T-helper 17 cell (primary cell): ENCODE measurements at places on chromosomes 12 and 14.

DNA sequence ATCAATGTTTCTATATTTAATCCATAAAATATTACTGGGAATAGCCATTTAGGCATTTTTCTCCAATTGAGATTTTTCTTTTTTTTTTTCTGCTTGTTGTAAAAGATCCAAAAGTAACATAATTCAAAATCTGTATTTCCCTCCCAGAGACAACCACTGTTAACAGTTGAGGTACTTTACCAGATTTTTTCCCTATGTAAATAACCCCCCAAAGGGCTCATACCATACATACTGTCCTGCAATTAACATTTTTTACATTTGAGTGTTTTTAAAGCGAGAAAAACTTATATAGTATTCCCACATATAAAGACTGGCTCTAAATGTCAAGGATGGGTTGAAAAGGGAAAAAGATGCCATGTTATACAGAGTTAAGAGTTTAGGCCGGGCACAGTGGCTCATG is 18.1 kb downstream of the PPP1R12A start:
- no peak for DNase-seq

GRCh38 chr12:60714141-60714900 is 1118.5 kb downstream of the SLC16A7 start:
- no peak for DNase-seq

- no peak for DNase-seq
Observed at GRCh38 chr12:75784591-75784990, 247.0 kb downstream of the PHLDA1 start.

DNA sequence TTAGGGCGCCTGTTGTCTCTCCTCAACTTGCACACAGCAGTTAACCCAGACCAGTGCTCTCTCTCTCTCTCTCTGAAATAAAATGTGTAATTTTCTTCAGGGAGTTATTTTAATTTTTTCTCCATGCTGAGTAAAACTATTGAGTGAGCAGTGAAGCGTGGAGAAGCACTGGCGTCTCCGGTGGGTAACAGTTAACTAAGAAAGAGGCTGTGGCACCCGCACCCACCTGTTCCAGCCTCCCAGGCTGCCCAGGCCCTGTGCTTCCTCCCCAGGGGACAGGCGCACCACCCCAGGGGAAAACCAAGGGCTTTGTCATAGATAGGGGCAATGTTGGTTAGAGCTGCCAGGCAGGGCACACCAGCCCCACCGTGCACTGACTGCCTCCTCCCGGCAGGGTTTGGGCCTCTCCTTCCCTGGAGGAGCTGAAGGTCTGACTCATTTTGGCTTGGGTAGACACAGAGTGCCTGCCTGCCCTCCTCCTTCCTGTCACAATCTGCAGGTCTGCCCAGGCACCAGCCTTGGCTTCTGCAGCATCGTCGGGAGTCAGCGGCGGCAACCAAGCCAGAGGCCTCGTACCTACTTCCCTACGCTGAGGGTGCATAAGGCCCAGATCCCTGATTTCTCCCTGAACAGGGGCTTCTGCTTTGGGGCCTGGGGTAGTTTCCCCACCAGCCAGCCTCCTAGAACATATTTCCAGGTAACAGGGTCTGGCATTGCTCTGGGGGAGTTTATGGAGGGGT is 3.9 kb downstream of the HOXC5 start:
- no peak for DNase-seq

DNA sequence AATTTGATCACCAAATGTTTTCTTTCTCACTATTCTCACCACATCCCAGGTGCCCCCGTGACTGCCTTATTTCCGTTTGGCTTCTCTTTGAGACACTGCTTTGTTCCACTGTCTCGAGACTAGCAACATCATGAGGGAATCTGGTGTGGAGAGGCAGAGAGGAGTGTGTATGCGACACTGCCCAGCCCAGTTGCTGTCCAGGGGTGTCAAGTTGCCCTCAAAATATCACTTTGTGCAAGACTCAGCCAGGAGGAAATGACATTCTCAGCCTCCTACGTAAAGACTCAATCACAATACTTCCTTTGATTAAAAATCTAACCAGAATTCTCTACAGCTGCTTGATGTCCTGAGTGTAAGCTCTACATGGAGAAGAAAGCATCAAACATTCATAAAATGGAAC is 48.2 kb upstream of the EEA1 start:
- no peak for DNase-seq

DNA sequence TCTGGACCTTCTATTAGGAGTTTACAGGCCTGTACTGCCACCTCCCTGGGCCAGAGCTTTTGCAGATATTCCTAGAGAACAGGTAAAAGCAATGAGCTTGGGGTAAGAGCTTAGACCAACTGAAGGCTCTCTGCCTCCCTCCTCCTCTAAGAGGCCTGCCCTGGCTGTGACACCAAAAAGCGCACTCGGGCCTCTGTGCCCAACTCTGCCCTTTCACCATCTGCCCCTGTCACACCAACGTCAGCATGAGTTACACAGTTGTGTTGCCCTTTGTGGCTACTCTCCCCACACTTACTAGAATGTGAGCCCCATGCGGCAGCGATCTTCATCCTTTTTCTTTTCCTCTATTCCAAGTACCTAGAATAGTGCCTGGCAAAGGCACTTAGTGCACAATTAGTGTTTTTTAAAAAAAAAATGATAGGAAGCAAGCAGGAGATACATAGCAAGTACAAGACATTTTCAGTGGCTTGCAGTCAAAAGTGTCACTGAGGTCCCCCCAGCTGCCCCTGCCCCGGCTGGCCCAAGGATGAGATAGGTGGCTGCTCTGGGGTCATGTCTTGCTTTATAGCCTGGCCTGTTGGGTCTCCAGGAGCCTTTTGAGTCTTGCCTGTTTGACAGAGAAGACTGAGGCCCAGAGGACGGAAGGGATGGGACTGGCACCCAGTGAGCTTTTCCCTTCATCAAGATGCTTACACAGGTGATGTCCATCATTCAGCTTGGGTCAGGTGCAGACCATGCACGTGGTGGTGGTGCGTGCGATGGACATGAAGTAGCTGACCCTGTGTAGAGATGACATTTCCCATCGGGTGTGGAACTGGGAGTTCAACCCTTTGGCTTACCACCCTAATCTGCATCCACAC is 12.5 kb downstream of the CKB start:
- no peak for DNase-seq

GRCh38 chr14:50520947-50521815 is 11.2 kb downstream of the MAP4K5 start:
- DNase-seq = no peak

GRCh38 chr14:83289896-83290295 is 1756.2 kb upstream of the SEL1L start:
- no peak for DNase-seq

GRCh38 chr12:88921434-88921833 is 341.2 kb upstream of the KITLG start:
- no peak for DNase-seq

GRCh38 chr12:12461923-12462315 is 100.7 kb downstream of the DUSP16 start:
- DNase-seq = no peak

- DNase-seq = no peak
Observed at GRCh38 chr12:110203546-110203945, 77.5 kb upstream of the ATP2A2 start.

DNA sequence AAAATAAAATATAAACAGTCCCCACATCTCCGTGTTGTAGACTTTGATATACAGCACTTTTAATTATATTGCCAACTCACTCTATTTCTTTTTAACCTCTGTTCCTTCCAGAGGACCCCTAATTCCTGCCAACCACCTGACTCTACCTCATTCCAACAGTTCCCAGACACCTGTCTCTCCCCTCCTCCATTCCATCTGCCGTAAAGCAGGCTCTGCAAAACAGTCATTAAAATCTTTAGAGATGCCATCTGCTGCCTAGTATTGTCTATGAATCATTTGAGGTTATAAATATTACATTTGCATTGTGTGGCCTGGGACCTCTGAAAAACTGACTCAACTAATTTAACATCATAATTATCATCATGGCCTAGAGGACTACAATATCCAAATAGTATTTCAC is 148.8 kb upstream of the DCN start:
- DNase-seq = no peak

GRCh38 chr12:93205361-93205760 is 172.4 kb upstream of the NUDT4 start:
- no peak for DNase-seq

DNA sequence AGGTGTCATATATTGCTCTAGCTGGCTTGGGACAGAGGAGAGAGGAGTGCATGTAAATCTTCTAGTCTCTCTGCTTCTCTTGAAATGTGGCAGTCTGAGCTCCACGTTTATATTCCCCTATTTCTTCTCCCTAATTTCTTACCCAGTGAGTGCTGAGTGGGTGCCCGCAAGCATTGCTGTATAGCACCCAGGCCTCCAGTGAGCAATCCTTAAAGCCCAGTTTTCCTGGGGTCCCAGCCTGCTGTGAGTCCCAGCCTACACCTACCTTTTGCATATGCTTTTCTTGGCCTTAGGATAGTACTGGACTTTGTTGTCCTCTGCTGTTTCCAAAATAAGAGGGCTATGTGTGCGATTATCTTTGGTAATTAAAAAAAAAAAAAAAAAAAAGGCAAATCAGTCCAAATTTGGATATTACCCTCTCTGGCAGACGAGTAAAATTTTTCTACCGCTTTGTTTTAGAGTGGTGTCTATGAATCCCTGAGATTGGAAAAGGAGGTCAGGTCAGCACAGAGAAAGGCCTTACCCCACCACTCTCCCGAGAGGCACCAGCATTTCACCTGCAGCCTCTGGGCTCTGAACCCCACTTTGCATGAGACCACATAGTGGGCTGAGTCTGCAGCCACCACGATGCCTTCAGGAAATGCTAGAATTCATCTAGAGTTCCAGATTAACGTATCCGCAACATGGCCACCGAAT is 1.1 kb downstream of the MGST1 start:
- DNase-seq = no peak

DNA sequence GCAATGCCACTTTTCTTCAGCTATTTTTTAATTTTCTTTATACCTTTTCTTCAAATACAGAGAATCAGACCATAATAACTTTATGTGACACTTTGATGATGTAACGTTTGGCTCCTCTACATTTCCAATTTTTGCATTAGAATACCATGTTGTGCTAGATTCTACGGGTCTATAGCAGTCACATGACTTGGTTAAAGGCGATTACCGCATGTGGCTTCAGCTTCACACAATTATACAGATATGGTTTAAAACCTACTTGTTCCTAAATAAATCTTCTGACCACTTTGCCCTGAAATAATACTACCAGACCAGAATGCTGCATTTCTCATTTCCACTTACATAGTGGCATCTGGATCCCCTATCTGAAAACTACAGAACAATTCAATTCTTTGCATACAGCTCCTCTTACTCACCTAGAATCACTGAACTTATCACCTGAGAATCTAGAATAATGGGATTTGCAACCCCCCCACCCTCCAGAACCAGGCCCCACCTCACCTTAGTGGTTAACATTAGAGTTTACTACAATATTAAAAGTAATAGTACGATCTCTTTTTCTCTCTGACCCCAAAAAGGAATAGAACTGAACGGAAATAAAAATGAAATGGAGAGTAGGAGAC is 1.3 kb downstream of the MAX start:
- DNase-seq = no peak

DNA sequence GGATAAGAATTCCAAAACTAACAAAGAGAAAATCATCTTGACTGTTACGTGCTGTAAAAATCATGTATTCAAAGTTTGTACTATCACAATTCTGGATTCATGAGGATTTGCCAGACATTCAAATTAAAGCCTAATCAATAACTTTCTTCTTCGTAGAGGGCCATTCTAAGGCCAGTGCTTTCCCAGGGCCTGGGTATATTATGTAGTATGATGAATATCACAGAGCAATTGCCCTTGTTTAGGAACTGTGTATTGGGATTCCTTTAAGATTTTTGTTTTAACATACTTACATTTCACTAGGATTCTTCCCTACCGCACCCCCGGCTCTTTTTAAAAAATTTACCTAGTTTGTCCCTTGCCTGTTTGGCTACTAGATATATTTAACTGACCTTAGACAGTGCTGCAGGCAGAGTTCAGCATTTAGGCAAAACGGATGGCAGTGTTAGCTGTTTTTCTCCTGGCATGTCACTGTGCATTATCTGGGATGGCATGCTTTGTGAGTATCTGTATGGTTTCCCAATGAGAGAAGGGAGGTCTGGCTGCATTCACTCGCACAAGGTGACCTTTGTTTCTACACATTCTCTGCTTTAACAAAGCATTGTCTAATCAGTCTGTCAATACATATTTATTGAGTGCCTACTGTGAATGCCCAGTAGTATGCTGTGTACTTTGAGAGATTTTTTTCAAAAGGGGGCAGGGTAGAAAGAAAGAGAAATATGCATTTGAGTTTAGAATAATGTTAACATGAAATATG is 63.3 kb downstream of the ERC1 start:
- DNase-seq = no peak

DNA sequence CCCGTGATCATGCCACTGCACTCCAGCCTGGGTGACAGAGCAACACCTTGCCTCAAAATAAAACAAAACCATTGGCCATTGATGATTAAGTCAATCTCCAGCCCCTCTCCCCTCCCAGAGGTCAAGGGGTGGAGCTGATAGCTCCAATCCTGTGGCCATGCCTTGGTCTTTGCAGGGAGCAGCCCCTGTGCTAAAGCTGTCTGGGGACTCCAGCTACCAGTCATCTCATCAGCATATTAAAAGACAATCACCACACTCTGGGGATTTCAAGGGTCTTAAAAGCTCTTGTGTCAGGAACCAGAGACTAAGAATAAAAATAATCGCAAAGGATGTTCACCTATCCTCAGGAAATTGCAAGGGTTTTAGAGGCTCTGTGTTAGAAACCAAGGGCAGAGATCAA is 30.6 kb downstream of the HCAR2 start:
- DNase-seq = no peak

GRCh38 chr14:104292084-104292970 is 153.9 kb downstream of the KIF26A start:
- DNase-seq = no peak

DNA sequence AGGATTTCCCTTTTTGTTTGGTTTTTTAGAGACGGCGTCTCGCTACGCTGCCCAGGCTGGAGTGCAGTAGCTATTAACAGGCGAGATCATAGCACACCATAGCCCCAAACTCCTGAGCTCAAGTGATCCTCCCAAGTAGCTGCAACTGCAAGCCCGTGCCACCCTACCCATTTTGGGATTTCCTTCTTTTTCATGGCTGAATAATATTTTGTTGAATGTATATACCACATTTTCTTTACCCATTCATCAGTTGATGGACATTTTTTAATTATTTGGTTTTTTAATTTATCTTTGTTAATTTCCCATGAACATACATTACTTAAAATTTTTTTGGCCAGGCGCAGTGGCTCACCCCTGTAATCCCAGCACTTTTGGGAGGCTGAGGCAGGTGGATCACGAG is 15.2 kb downstream of the PITPNM2 start:
- DNase-seq = no peak

DNA sequence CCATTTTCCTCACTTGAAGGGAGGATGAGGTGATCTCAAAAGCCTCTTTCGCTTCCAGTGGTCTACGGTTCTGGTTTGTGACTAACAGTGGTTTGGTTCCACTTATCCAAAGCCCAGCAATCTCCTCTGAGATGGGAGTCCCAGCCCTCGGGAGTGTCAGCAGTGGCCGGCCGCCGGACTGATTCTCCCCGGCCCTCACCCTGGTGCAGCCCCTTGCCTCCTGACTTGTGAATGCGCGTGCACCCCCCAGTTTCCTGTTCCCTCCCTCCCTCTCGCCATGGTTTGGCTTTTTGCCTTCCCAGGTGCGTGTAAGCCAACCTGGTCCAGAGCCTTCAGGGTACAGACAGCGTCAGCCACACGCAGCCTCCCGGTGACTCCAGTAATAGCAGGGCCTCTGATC is 74.5 kb downstream of the B4GALNT3 start:
- DNase-seq = no peak
